ENCODE measurements at places on chromosomes 12 and 14.

DNA sequence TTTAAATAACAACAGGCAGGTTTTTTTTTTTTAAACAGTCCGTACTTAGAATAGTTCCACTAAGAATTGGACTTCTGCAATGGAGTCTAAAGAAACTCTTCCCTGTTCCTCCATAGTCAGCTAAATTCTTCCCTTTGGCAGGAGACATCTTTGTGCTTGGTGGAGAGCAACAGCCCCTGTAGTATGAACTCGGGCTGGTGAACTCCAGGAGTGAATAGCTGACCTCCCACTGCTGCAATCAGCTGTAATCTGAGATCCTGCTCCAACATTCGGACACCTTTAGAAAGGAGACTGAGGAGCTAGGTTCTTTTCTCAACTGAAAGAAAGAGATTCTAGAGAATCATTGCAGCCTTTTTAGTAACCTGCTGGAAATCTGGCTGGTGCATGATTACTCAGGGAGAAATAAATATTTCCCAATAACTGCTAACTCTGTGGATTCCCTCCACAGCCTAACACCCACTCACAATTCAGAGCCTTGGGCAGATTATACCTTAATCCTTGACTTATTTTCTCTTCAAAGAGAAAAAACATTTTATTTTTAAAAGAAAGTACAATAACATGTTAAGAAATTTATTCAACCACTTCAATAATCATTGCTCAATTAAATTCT, 25.6 kb upstream of the DBX2 start:
- no peak for DNase-seq

- peak; percentile 92 for DNase-seq
These were observed 62.8 kb upstream of the EGLN3 start for GRCh38 chr14:34013721-34014060.

DNA sequence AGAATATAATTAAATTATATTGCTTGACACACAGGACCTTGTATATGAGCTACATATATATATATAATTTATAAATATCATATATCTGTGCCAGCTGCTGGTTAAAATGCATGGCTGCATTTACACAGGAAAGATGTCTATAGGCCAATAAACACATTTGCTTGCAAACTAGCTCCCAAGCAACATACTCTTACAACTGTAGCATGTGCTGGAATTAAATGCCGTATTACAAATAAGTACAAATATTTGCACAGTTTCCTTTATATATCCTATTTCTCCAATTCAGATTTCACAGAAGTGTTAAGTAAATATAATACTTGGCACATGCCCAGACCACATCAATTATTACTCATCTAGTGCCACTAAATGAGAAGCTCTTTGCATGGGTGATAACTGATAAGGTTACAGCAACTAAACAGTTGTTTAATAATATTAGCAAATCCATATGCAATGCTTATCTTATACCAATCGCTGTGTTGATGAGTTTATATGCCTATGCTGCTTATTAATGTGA, 66.7 kb upstream of the E2F7 start:
- DNase-seq = no peak

GRCh38 chr14:26282578-26282977, 315.3 kb downstream of the NOVA1 start:
- no peak for DNase-seq

GRCh38 chr14:64038841-64039542, 186.2 kb downstream of the SYNE2 start:
- no peak for DNase-seq

GRCh38 chr12:71299541-71300376, 139.8 kb upstream of the LGR5 start:
- DNase-seq = no peak

DNA sequence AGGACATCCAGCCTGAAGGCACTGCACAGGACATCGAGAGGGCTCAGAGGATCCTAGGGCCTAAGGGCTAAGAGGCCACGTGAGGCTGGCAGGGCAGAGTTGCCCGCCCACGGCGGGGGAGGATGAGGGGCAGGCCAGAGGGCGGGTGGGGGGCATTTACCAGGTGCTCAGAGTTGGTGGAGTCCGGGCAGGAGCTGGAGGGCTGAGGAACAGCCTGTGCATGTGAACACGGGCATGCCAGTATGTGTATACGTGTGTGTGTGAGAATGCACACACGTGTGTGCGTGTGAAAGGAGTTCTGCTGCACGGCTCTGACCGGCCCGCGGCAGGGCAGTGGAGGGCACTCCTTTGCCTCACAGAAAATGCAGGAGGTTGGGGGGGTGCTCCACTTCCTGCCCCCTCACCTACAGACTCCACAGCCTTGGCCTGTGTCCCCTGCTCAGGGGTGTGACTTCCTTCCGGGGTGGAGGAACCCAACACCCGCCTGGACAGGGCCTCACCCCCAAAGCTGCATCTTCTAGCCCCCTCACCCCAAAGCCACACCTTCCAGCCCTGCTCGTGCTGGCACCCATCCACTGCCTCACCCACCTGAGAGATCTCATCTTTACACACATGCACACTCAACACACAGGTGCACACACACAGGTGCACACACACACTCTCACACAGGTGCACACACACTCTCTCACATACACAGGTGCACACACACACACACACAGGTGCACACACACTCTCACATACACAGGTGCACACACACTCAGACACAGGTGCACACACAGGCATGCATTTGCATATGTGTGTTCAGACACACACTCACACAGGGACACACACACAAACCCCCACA, 11.8 kb upstream of the GPR132 start:
- no peak for DNase-seq

DNA sequence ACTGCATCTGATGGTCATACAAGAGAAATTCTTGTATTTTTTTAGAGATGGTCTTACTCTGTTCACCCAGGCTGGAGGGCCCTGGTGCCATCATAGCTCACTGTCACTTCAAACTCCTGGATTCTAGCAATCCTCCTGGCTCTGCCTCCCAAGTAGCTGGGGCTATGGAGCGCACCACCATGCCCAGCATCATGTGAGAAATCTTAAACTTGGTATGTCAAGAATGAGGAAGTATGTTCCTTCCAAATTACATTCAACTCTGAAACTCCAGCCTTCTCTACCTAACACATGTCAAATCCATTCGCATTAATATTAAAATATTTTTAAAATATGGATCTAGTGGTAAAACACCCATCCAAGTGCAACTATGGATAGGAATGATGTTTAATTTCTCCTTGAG, 27.5 kb upstream of the CDKN3 start:
- no peak for DNase-seq

- peak; percentile 7 for DNase-seq
These were observed 16.9 kb downstream of the VPS37B start for GRCh38 chr12:122878780-122879612.

GRCh38 chr14:92039063-92039718, 668 bp downstream of the TRIP11 start:
- DNase-seq = peak; percentile 33

Measured in MV-4-11 (cell line).